ENCODE measurements at places on chromosomes 4 and X.

DNA sequence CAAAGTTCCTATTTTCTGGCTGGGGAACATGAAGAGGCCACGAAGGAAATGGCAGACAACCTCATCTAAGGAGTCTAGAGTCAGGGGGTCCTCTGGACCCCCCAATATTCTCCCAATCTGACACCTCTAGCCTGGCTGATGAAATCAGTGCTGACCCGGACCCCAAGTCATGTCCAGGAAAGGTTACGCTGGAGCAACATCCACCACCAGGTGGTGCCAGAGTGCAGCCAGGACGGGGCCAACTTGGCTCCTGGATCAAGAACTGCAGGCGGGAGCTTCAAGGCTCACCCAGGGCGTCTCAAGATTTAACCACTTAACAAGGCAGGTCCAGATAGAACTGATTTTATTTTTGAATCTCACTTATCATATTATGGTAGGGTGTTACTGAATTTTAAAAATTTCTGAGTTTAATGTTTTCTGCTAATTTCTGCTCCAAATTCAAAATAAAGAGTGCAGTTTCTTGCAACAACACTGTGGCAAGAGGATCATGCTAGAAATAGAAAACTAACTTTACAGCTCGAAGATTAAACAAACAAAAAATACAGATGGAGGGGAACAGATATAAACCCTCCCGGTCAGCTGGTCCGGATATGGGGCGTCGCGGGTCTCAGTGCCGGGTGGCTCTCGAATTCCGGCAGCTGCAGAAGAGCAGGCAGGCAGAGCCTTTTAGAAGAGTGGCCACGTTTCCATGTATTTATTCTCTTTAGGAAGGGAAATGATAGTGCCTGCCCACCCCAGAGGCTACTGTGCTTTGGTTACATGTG, 135.5 kb downstream of the AFAP1 start:
- no peak for DNase-seq

GRCh38 chr4:59044286-59044900, 1934.2 kb upstream of the IGFBP7 start:
- no peak for DNase-seq

DNA sequence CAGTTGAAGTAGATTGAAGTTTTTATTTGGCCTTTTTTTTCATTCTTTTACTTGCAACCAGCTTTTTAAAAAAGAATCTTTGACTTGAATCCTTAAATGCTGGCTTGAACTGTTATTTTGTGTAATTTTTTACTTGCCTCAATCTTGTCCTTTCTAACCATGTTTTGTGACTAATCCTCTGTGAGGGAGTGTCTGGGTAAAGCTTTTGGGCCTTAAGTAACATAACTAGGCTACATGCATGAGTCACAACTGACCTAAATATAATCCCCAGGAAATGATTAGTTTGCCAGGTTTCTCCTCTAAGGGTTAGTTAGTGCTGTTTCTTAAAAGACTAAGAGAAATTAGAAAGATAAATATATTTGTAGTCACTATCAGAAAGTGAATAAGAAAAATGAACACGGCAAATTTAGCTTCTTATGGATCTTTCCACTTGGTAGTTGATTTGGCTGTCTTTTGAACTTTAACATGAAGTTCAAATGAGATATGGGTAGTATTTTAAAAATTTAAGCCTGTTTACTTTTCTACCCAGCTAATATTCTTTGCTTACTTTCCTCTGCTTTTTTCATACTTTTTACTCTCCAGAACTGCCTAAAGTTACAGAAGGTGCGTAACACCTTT, 13.0 kb downstream of the EXOC1 start:
- peak; percentile 88 for DNase-seq

- peak; percentile 48 for DNase-seq
These were observed 53.3 kb downstream of the RGS12 start for GRCh38 chr4:3346146-3346545.

DNA sequence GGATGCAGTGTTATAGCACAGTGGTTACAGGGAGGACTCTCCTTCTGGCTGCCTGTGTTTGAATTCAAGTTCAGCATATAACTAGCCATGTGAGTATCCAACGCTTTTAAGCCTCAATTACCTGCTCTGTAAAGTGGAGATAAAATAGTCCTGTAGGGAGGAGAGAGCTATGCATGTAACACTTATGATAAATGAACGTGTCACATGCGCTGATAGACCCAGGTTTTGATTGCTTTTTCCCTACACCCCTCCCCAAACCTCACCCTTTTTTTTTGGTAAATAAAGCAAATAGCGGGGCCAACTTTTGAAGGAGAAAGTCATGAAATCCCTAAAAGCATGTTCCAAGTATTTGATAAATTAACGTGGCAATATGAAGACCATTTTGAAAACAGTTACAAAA, 20.4 kb upstream of the AMELX start:
- no peak for DNase-seq

DNA sequence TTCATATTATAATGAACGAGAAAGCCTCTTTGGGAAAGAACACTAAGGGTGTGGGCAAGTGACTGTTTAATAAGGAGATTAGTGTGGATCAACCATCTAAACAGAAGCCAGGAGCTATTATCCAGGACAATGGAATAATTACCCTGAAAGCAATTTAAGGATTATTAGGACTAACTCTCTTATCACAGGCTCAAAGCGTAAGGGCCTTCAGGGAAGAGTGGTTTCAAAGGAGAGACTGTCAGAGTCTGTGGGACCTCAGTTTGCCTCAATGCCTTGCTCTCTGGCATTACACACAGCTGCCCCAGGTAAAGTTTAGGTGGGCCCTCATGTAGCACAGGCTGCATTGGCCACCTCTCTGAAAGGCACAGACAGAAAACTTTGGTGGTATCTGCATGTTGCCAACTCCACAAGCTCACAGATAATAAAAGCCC, 717.2 kb upstream of the ADGRL3 start:
- DNase-seq, result no peak

GRCh38 chr4:176441594-176441993, 121.8 kb downstream of the SPCS3 start:
- DNase-seq, result no peak

- DNase-seq, result no peak
These were observed 147.9 kb upstream of the FGF13 start for GRCh38 chrX:138859421-138859820.

- no peak for DNase-seq
These were observed 519.6 kb upstream of the AGA start for GRCh38 chr4:177961761-177962380.

DNA sequence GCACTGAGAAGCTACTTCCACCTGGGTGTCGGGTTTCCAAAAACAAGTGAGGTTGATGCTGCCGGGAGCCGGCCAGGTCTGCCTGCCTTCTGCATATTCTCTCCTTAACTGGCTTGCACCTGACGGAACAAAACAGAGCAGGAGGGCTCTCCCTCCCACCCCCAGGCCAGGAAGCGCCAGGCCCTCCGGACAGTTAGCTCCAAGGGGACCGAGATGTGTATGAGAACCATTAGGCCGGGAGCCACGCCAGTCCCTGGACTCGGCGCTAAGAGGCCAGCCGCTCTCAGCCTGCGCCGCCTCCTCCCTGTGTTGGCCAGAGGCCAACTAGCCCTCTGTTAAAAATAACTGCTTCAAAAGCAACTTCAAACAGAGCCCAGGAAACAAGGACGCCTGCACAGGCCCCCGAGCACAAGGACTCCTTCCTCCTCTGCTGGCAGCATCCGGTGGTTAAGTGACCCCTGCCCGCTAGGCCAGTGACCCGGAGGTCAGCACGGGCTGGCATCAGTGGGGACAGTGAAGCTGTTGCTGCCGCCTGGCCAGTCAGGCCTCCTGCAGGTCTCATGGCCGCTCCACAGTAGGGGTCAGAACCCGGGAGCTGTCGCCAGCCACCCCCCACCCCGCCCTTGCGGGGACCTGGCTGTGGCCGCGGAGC, 107.9 kb downstream of the ABLIM2 start:
- DNase-seq, result no peak

GRCh38 chrX:48816014-48816810, 10.1 kb upstream of the ERAS start:
- DNase-seq, result no peak

- DNase-seq, result no peak
These were observed 331.4 kb downstream of the PCDH7 start for GRCh38 chr4:31051565-31051964.
